ENCODE measurements at places on chromosomes 4 and X.

- DNase-seq, result no peak
These were observed 186.1 kb upstream of the LNX1 start for GRCh38 chr4:53777244-53777984.

DNA sequence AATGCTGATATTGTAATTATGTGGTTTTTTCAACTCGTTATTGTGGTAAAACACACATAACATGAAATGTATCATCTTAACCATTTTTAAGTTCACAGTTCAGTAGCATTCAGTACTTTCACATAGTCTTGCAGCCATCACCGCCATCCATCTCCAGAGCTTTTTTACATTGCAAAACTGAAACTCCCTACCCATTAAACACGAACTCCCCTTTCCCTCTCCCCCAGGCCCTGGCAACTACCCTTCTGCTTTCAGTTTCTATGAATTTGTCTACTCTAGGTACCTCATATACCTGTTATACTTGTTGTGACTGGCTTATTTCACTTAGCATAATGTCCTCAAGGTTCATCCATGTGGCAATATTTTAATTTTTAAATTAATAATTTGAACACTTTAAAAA is 380.6 kb downstream of the MAPK10 start:
- DNase-seq, result no peak

DNA sequence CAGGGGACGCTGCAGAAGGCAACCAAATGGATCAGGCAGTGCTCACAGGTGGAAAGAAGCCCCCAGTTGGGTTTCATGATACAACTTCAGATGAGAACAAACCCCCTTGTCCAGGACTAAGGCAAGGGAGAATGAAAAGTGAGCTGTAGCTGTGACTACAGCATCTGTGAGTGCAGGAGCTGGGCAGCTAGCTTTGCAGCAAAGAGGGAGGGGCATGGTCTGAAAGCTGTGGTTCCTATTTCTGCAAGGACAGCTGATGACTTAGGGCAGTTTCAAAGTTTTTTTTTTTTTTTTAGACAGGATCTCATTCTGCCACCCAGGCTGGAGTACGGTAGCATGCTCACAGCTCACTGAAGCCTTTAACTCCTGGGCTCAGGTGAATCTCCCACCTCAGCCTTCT is 1317.4 kb upstream of the DIAPH2 start:
- no peak for DNase-seq

GRCh38 chrX:122218666-122219065 is 965.4 kb upstream of the GRIA3 start:
- no peak for DNase-seq

DNA sequence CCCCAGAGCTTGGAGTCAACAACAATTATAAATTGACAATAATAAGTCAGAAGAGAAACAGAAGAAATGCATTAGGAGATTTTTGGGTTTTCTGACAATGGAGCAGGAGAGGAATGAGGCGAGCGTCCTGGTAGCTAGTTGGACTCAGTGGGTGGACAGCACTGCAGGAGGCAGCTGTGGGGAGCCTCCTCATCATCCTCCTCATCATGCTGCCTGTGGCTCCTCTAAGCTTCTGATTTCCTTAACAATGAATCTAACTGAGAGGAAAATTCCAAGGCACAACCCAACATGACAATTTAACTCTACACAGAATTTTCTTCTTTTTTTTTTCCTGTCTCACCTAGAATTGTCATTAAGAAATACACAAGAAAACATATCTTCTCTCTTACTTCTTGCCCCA is 357.1 kb upstream of the NOCT start:
- DNase-seq, result no peak

- no peak for DNase-seq
These were observed 85.5 kb downstream of the BMPR1B start for GRCh38 chr4:94843216-94843615.

DNA sequence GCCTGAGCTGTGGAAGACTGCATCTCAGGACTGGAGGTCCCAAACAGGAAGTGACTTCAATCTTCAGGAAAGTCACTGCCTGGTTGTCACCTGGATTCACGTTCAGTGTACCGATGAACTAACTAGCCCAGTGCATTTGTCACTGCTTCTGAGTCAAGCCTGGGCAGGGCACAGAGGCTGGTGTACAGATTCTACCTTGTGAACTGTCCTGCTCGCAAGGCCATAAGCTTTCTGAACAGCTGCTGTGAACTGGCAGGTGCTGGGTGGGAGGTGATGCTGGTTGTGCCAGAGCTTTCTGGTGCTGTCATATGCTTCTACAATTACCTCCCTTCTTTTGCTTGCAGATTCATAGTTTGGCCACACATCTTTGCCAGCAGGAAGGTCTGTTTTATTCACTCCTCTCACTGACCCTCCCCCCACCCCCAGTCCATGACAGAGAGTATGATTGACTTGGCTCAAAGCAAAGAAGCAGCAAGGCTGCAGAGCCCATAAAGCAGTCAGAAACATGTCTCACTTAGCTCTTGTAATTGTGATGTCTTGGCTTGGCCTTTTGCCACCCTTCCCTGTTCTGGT is 40.5 kb downstream of the ZCCHC12 start:
- DNase-seq, result no peak

- DNase-seq, result no peak
These were observed 56.9 kb downstream of the SOWAHB start for GRCh38 chr4:76841026-76841425.

DNA sequence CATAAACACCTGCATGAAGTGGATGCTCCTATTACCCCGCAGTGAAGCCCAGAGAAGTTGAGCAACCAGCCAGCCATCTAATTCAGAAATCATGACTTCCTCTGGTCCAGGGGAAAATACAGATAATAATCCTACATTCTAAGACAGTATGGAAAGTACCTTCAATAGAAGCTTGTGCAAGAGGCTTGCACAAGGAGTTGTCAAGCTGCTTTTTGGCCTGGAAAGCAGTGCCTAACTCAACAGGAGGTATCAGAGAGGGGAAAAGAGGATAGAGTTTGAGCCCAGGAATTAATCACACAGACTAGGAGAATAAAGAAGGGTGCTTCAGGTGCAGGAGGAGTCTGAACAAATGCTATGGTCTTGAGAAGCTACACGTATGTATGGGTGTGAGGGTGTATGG is 26.7 kb downstream of the TMEM192 start:
- DNase-seq, result no peak

DNA sequence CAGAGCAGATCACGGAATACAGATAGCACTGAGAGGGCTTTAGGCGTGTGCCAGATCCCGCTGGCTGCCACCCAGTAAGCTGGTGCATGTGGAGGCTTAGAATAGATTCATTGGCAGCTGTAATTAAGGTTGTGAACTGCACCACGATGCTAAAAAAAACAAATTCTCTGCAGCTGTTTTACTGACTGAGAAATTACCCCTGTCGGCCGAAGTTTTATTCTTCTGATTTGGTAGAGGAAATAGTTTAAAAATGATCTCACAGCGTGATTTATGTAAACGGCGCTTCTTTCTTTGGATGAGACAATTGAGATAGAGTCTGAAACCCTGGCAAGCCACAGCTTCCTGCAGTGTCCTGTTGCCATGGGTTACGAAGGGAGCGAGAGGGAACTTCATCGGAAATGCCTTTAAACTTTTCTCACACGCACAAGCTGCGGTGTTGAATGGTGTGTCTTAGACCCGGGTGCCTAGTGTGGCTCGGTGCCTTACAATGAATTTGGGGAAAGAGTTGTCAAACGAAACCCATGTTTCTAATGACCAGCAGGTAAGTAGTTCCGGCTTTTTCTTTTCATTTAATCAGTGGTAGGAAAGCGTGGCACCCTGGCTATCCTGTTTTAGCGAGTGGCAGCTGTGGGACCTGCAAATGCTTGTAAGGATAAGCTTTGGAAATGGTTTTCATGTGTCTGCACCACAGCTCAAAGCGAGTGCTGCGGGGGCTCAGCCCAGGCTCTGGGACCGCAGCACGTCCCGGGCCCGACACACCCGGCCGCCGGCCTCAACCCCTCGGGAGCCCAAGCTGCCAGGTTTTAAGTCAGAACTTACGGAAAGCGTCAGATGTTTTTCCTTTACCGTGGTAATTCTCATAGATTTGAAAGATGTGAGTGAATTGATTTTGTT is 71.7 kb upstream of the HGFAC start:
- DNase-seq, result peak; percentile 48

DNA sequence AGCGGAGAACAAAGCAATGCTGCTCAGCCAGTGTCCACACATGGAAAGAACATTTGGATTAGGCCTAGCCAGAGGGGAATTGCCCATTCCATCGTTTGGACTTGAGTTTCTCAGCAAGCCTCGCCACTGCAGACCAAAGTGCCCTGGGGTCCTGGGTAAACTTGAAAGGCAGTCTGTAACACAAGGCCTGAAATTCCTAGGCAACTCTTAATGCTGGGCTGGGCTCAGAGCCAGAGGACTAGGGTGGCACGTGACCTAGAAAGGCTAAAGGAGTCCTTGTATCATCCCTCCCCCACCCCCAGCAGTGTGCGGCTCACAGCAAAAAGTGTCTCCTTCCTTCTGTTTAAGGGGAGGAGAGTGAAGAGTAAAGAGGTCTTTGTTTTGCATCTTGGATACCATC is 210.4 kb upstream of the ARX start:
- no peak for DNase-seq

DNA sequence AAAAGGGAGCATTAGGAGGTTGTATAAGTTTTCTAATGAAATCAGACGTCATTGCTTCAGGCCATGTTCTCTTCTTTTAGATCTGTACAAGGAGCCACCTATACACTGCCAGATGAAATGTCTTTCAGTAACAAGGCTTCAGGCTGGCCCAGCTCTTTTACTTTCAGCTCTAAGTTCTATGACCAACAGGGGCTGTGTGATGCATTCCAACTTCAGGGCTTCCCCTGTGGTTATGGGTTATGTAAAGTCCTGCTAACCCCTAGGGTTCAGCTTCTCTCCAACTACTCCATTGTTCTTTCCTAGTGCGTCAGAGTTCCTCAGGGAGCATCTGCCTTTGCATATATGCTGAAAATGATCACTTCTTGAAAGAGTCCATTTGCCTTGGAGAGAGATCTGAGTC is 79.4 kb upstream of the TTC29 start:
- no peak for DNase-seq

DNA sequence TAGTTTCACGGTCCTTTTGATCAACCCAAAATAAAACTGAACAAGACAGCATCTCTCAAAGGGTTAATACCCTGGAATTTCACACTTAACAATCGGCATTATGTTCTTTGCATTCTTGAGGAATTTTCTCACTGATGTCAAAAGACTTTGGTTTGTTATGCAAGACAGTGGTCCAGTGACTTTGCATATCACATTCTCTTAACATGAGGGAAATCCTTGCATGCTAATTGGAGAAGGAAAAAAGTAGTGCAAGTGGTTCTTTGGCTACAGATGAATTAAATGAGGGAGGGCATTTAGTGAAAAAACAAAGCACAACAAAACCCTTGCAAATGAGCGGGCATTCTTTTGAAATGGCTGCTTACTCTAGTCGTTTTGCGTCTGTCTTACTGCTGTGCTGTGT is 105.1 kb upstream of the LIMCH1 start:
- no peak for DNase-seq

GRCh38 chr4:128917781-128918180 is 108.3 kb downstream of the JADE1 start:
- no peak for DNase-seq

GRCh38 chr4:153000076-153000420 is 63.9 kb downstream of the FHDC1 start:
- no peak for DNase-seq

DNA sequence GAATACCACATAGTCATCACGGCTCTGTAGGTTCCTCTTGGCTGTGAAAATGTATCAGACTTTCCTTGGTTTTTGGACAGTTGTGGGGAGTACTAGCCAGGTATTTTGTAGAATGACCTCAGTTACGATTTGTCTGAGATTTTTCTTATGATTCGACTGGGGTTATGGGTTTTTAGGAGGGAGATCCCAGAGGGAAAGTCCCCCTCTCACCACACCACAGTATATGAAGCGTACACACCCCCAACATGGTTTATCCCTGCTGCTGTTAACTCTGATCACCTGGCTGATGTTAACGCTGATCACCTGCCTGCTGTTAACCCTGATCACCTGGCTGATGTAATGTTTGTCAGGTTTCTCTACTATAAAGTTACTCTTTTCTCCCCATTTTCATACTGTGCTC is 72.6 kb downstream of the ANAPC4 start:
- no peak for DNase-seq

GRCh38 chr4:143667461-143667860 is 33.0 kb downstream of the FREM3 start:
- no peak for DNase-seq

- no peak for DNase-seq
These were observed 19.6 kb downstream of the MGST2 start for GRCh38 chr4:139685180-139685579.

GRCh38 chr4:7859326-7859725 is 80.3 kb downstream of the AFAP1 start:
- no peak for DNase-seq

- no peak for DNase-seq
These were observed 35.7 kb downstream of the ING2 start for GRCh38 chr4:183540410-183541009.

DNA sequence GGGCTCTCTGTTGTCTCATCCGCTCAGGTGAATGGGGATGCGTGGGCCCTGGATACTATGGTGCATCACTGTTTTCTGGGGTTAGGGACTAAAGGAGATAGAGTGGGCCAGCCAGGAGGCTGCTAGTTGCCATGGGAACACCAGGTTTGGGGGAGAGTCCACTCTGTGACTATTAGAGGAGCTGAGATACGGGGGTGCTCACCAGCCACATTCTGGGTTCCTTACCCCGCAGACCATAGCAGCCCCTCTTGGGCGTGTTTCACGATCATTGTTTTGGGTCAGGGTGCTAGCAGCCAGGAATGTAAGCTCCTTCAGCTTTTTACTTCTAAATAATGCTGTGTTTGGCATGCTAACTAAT is 4.6 kb downstream of the EFNB1 start:
- no peak for DNase-seq

DNA sequence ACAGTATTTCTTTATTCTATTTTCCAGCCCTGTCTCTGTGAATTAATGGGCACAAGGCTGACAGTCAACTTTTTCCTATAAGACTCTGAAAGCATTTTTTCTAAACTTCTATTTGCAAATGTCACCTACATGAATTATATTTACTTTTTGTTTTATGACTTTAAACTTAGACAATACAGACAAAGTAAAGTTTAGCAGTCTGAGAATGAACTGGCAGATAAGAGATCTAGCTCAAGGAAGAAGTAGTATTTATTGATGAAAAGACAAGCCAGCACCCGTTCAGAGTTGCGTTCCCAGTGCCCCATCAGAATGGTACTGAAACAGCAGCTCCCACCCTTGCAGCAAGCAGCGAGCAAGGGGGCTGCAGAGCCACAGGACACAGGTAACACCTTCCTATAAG is 148.5 kb downstream of the FAM13A start:
- DNase-seq, result no peak

- DNase-seq, result no peak
These were observed 64.5 kb upstream of the PDE5A start for GRCh38 chr4:119693126-119693525.

- no peak for DNase-seq
These were observed 102.3 kb downstream of the LARP1B start for GRCh38 chr4:128163177-128164117.

- no peak for DNase-seq
These were observed 477.4 kb downstream of the ACTRT1 start for GRCh38 chrX:127574829-127575228.

Data from left renal pelvis (tissue), 4 donors.